Stimulated activated CD4-positive, alpha-beta T cell treated with anti-CD3 and anti-CD28 coated beads, TNF-alpha, amount 100 ng/mL, for 4 hours (primary cell): ENCODE measurements at places on chromosomes 11 and 22.

- no peak for DNase-seq
These were observed at the start of gene SPDYC for GRCh38 chr11:65170058-65170534. Gene SPDYC (plus strand): TSS chr11:65170233. CDS start chr11:65171358, 1,125 bp downstream.

DNA sequence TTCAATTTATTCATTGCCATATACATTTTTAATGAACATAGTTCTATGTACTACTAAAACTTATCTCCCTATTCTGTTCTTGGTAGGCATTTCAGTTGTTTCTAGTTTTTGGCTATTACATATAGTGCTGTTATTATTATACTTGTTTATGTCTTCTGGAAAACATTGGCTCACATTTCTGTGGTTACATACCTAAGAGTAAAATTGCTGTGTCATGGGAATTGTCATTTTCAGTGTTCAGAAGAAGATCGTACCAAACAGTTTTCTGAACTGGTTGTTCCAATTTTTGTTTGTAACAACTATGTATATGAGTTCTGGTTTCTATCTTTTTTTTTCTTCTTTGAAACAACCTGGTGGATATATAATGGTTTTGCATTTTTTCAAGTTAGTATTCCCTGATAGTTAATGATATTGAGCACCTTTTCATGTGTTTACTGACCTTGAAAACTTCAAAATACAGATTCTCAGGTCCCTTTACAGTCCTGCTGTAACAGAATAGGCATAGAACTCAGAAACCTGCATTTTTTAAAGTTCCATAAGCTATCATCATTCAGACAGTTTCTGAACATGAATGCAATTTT lies 230.7 kb downstream of the JRKL start:
- no peak for DNase-seq

GRCh38 chr11:46271875-46272815 lies 5.3 kb upstream of the CREB3L1 start:
- DNase-seq: no peak

GRCh38 chr11:117570701-117571100 lies 226.3 kb downstream of the DSCAML1 start:
- DNase-seq: no peak

GRCh38 chr11:45665933-45666647 lies 668 bp upstream of the CHST1 start:
- DNase-seq: no peak

GRCh38 chr11:130237282-130238006 lies 77.3 kb downstream of the ZBTB44 start:
- no peak for DNase-seq

DNA sequence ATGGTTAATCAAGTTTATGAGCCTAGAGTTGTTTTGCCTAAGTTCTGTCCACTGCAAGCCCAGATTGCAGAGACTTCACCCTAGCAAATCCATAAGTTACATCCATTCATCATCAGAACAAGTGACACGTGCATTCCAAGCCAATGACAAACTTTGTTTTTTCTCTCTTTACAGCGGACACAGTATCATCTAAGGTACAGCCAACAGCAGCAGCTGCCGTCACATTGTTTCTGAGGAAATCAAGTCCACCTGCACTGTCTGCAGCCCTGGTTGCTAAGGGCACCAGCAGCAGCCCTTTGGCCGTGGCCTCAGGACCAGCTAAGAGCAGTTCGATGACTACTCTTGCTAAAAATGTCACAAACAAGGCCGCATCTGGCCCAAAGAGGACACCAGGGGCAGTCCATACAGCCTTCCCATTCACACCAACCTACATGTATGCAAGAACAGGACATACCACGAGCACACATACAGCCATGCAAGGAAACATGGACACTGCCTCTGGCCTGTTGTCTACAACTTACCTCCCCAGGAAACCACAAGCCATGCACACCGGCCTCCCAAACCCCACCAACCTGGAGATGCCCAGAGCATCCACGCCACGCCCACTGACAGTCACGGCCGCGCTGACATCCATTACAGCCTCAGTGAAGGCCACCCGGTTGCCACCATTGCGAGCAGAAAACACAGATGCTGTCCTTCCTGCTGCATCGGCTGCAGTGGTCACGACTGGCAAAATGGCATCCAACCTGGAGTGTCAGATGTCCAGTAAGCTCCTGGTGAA lies 155.8 kb downstream of the C11orf91 start:
- DNase-seq: no peak

DNA sequence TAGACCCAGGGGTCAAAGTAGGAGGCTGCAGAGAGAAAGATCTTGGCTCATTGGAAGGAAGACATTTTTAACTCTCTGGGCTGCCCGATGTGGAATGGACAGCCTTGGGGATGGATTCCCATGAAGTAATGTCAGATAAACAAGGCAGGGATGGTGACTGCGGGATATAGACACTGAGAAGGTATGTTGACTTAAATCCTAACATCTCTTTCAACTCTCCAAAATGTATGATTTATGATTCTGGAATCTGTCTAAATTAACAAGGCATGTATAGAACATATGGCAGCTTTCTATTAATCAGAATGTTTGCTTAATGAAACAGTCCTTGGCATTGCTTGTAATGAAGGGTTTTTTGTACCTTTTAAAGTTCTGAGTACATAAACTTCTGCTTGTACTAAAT lies 56.1 kb upstream of the VSTM5 start:
- DNase-seq: no peak

- no peak for DNase-seq
These were observed 63.2 kb upstream of the RRAS2 start for GRCh38 chr11:14422052-14422813.

- no peak for DNase-seq
These were observed 20.4 kb downstream of the MRGPRX4 start for GRCh38 chr11:18193010-18193409.

DNA sequence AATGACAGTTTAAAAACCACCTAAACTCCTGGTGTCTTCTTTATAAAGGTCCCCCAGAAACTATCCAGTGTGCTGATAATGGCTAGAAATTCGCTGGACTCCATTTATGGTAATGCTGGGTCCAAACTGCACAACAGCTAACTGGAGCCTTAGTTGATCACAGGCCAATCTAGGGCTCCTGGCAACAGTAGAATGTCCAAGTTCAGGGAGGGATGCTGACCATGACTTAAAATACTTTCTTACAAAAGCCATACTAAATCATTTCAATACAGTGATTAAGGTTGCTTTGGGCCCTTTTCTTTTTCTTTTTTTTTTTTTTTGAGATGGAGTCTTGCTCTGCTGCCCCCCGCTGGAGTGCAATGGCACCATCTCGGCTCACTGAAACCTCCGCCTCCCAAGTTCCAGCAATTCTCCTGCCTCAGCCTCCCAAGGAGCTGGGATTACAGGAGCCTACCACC lies 14.5 kb upstream of the GAB2 start:
- no peak for DNase-seq

- no peak for DNase-seq
These were observed 27.6 kb upstream of the EXPH5 start for GRCh38 chr11:108620958-108621772.

DNA sequence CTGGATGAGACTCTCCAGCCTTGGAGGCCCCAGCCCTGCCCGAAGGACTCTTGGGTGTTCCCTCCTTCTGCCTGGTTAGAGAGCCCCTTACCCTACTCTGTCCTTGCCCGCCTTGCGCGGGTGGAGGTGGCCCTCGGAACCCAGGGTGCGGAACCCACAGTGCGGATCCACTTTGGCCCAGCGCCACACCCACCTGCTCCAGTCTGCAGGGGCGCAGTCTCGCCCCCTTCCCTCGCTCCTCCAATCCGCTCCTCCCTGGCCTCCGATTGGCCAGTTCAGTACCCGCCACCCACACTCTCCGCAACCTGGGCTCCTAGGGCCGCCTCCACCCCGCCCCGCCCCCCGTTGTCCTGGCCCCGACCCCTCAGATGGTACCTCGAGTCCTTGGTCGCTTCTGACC lies 2.4 kb downstream of the CAPN1 start:
- no peak for DNase-seq

- DNase-seq: no peak
These were observed 109.7 kb upstream of the GALNT18 start for GRCh38 chr11:11731311-11732083.

DNA sequence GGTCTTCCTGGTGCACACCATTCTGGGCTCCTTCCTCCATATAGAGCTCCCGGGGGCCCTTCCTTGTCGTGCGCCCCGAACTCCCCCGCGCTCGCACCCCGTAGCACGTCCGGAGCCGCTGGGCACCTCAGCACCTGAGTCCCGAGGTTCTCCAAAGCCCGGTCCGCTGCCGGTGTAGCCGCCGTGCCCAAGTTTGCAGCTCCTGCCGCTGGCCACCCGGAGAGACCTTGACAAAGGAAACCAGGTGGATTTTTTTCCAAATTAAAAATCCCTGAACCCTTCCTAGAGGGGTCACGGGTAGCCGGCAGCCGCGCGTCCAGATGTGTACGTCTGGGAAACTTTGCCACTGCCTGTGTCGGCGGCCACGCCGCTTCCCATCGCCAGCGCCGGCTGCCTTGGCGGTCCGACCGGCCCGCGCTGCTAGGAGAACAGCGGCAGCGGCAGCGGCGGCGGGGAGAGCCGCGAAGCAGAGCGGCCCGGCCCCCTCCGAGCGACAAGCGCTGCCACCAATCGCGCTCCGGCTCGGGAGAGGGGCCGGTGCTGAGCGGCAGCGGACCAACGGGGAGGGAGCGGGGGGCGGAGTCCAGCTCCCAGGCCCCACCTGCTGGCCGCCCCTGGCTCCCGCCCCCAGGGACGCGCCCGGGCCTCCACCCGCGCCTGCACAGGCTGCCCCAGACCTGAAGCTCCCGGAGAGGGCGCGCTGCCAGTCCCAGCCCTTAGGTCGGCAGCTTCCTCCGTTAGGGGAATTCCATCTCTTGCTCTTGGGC lies at the start of gene GALNT18:
TSS of gene GALNT18 (minus strand) at position 433 of the 767 bp plus-strand sequence.
- DNase-seq: peak; percentile 24

DNA sequence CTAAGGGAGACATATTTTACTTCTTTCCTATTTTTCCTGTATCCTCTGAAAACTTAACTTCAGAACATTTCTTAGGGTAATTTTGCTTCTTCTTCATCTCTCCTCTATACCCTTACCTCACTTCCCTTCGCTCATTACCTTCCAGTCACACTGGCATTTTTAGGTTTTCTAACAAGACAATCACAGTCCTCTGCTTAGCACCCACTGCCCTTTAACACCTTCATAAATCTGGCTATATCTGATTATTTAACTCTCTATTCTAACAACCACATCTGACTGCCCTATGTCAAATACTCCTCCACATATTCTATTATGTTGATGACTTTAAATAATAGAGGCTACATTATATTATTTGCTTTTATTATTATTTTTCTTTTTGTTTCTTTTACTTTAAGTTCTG lies 1058.0 kb upstream of the CNTN5 start:
- DNase-seq: no peak

- no peak for DNase-seq
These were observed 5.5 kb downstream of the CATSPER1 start for GRCh38 chr11:66020618-66021357.

- peak; percentile 76 for DNase-seq
These were observed 88.4 kb downstream of the UBASH3B start for GRCh38 chr11:122743949-122744348.

- no peak for DNase-seq
These were observed 57.5 kb downstream of the RTL6 start for GRCh38 chr22:44440224-44441160.

- no peak for DNase-seq
These were observed 829.6 kb downstream of the KCNA4 start for GRCh38 chr11:29187215-29187614.

GRCh38 chr11:13228572-13228971 lies 49.0 kb upstream of the BMAL1 start:
- DNase-seq: no peak

GRCh38 chr11:20303391-20303965 lies 60.0 kb upstream of the HTATIP2 start:
- DNase-seq: no peak

GRCh38 chr11:58998480-58999290 lies 59.4 kb downstream of the GLYATL1 start:
- DNase-seq: no peak

- DNase-seq: no peak
These were observed 113.9 kb downstream of the DBX1 start for GRCh38 chr11:20046416-20046815.

GRCh38 chr22:36405221-36405661 lies 17.5 kb upstream of the MYH9 start:
- no peak for DNase-seq

DNA sequence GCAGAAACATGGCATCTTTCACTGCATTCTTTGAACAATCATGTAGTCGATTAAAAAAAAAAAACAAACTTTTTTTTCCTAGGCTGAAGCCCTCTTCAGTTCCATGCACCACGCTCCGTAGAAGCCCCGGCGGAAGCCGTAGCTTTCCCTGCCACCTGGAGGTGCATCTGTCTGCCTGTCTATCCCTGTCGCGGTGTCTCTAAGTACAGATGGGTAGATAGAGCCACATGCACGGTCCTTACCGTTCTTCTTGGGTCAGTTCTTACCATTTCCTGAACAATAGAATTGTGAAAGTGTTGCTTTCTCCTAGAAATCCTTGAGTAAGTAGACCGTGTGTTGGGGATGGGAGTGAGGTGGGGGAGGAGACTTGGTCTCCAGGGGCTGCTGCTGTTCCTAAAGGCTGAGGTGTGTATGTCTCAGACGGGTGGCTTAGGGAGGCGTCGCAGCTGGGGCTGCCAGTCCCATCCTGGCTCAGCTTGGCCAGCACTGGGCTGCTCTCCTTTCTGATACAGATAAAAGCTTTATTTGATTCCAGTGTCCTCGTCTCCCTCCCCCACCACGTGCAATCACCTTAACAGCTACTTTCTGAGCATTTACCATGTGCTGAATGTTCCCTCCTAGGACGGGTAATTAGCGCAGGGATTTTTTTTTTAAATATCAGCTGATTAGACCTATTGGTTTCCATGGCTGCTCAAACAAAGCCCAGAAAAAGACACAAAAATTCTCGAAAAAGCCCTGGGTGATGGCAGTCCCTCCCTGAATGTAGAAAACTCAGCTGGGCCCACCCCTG lies 46.8 kb downstream of the MACROD1 start:
- no peak for DNase-seq

GRCh38 chr11:35305670-35306382 lies 113.5 kb downstream of the SLC1A2 start:
- no peak for DNase-seq

DNA sequence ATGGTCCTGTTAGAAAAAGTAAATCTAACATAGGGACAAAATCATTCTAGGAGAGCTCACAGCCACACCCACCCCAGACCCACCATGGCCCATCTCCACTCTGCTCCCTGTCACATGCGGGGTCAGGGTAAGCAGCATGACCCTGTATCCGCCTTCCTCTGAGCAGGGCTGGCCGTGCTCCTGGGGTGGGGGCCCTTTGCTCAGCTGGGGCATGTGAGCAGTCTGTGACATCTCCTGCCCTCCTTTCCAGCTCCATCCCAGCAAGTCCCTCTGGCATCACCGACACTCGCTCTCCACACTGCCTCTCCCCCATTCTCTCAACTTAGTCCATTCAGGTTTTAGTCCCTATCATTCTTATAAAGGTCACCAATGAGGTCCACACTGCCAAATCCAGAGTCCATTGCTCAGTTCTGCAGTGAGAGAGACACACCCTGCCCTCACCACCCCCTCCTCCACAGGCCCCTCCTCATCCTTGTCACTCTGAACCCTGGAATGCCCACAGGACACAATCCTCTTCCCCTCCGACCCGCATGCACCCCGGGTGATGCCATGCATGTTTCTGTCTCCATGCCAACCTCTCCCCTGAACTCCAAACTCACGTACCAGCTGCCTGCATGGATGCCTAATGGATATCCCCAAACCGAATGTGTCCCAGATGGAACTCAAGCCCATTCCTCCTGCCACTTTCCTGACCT lies 65.1 kb upstream of the PITPNB start:
- no peak for DNase-seq

GRCh38 chr11:11780858-11781257 lies 60.9 kb upstream of the USP47 start:
- no peak for DNase-seq

GRCh38 chr22:33112580-33112979 lies 54.4 kb upstream of the SYN3 start:
- no peak for DNase-seq

GRCh38 chr11:118415739-118416068 lies 14.3 kb downstream of the ATP5MG start:
- no peak for DNase-seq
